ENCODE measurements at places on chromosomes 1 and 21.

- no peak for DNase-seq
These were observed 31.7 kb downstream of the ARHGAP29 start for GRCh38 chr1:94205639-94206038.

DNA sequence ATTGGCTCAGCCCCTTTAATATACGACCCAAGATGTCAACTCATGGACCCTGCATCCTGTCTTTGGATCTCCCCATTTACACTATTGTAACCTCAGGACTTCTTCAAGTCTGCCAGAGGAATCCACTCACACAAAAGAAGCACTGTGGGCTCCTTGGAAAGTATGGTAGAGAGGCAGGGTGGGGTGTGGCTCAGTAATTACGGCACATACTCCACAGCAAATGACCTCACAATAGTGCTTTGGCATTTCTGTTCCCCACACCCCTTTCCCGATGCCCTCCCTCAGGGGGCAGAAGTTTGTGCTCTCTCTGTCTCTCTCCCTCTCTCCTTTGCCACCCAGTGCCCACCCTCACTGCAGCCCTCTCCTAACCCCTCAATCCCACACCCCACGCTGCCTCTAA is 27.8 kb upstream of the IFNAR2 start:
- DNase-seq = no peak

DNA sequence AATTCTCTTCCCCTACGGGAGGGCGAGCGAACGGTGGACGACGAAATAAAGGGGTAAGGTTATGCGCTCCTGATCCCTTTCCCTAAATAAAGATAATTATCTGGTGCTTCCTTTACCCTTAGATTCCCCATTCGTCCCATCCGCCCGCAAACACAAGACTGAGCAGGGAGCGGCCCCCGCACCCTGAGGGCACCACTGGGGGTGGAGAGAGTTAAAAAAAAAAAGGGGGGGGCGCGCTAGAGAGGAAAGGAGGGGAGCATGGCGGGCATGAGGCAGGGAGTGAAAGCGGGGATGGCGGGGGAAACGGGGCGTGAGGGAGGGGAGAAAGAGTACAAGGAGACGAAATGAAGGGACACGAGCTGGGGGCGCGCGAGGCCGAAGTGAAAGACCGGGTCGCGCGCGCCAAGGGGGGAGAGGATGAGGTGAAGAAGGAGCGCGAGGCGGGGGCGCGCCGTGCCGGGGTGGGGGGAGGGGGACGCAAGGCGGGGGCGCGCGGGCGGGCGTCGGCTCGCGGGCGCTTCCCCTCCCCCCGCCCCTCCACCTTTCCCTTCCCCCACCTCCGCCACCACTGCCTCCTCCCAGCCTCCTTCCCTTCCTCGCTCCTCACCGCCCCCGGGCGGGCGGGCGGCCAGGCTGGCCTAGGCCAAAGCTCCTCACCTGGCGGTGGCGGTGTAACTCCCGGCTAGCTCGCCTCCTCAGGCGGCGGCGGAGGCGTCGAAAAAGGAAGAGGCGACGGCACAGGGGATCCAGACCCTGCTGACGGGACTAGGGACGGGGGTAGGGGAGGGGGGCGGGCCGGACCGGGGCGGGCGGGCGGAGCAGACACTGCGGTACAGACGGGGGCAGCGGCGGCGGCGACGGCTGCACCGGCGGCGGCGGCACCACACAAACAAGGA is 448 bp downstream of the GATAD2B start:
- DNase-seq = peak; percentile 59

DNA sequence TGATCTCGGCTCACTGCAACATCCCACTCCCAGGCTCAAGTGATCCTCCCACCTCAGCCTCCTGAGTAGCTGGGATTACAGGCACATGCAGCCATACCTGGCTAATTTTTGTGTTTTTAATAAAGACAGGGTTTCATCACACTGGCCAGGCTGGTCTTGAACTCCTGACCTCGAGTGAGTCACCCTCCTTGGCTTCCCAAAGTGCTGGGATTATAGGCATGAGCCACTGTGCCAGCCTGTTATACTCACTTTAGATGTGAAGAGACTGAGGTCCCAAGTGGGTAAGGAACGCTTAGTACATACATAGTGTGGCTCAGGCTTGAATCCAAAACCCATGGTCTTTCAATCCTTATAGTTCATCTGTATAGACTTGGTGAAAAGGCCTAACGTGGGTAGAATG is 63.7 kb upstream of the EPS8L3 start:
- DNase-seq = no peak

GRCh38 chr1:31640179-31640578 is 4.5 kb downstream of the PEF1 start:
- no peak for DNase-seq

DNA sequence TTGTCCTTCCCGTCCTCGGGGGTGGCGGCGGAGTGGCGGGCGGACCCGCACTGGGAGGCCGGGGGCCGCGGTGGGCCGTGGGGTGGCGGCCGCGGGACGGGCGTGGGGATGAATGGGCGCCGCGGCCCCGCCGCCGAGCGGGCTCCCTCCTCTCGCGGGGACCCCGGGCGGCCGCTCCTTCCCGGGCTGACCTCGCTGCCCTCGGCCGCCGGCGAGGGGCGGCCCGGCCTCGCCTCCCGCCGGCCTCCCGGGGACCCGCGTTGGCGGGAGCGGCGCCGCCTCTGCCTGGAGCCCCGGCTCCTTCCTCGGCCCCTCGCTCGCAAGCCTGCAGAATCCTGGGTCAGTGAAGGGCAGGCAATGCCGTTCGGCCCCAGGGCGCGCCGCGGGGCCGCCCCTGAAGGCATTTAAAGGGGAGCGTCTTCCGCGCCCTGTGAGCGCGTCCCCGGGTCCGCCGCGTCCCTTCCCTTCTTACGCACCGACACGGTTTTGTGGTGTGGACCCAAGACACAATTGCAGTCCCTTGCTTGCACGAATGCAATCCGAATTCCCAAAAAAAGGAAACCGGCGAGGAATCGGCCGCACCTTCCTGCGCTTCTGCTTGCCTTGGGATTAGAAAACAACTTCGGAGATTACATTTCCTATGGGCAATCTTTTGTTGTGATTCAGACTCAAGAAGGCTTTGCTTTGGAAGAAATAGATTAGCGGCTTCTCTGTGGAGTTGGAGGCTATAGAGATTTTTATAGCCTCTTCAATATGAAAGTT is 776 bp downstream of the ITSN1 start:
- no peak for DNase-seq

DNA sequence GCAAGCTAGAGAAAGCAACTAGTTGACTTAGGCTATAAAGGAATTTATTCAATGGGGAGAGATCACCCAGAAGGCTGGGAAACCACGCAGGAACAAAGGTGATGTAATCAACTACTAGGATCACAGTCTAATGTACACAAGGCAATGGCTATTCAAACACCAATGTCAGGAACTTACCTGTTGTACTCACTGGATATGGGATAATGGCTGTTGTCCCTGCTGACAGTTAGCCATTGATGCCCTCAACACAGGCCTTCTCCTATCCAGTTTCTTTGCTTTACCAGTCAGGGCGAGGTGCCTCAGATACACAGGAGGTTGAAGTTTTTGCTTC is 32.3 kb downstream of the C21orf91 start:
- no peak for DNase-seq

- no peak for DNase-seq
These were observed 1.0 kb downstream of the DNAJB4 start for GRCh38 chr1:78005755-78006154.

DNA sequence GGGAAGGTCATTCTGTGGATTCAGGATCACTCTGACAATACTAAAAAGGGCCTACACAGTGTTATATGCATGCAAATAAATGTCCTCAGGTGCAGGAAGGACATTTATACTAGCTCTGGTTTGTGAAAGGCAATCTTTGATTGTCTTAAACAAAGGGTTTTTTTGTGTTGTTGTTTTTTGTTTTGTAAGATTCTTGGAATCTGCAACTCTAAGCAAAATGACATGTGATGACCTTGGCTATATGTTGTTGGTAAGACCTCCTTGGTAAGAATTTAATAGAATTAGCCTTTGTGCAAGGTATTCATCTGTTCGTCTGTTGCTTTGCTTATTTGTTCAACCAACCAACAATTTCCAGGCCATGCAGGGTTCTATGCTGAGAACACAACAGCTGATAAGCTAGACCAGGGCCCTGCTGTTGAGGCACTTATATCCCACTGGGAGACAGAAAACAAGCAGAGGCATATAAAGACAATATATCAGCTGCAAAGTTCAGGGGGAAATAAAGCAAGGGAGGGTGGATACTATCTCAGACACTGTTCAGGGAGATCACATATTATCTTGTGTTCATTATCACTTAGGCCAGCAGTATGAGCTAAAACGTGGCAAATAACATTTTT is 60.3 kb downstream of the FH start:
- DNase-seq = no peak

DNA sequence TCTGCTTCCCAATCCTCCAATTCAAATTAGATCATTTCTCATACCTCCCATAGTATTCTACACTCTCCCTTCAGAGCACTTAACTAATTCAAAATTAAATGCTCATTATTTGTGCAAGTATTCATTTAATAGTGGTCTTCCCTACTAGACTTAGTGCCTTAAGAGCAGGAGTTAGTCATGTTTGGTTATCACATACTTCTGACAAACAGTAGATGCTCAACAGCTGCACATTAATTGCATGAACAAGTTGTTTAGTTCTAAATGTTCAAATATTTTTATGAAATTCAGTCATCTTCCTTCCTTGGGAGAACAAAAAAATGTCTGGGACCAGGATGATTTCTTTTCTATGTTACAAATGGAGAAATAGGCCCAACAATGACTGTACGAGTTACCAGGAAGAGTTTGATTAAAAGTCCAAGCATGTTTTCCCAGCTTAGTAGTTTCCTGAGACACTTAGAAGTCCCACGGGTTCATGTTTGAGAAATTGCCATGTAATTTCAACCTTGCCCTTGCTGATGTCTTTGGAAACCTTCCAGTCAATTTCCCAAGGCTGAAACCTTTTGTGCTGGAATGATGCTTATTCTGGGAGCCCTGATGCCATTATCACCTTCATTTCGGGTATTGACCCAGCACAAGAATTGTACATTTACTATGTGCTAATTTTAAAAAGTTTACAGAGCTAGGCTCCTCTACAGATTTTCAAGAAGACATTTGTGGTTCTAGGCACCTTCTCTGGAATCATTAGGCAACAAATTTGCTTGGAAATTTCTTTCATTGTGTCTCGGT is 437.9 kb upstream of the PLXNA2 start:
- DNase-seq = no peak

DNA sequence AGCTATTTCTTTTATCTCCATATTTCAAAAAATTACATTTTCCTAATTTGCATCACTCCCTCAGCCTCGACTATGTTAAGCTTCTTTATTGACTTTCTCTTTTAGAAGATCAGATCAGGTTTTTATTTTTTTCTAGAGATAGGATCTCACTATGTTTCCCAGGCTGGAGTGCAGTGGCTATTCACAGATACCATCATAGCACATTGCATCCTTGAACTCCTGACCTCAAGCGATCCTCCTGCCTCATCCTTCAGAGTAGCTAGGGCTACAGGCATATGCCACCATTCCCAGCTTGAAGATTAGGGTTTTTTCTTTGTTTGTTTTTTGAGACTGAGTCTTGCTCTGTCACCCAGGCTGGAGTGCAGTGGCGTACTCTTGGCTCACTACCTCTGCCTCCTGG is 20.1 kb downstream of the UCK2 start:
- DNase-seq = no peak

GRCh38 chr1:205313563-205314308 is 7.8 kb downstream of the NUAK2 start:
- DNase-seq = no peak

- no peak for DNase-seq
These were observed 56.7 kb downstream of the LRIG2 start for GRCh38 chr1:113129529-113130185.

DNA sequence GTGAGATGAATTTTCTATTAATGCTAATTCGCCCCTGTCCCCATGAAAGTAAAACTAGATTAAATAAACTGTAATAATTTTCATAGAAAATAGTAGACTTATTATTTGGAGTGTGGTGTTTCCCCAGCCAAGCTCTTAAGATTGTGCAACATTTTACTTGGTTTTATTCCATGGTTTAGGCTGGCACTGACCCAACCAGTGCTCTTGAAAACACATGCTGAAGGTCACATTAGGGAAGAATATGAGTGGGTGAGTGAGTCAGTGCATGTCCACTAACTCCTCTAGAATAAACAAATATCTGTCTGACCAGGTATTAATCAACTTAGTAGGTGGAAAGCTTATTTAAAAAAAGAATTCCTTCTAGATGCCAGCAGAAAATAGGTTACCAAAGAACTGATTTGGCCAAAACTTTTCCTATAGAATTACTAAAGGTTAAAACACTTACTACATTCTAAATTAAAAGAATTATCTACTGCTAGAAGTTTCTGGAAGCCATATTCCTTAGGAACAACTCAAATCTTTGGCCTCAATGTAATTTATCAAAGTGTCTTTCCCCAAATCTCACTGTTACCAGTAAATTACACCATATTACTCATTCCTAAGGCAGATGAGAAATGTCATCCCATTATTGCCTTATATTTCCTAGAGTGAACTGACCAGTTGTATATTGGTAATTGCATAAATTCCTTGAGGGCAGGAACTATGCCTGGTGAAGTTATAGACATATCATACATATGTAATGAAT is 89.7 kb upstream of the RGS1 start:
- no peak for DNase-seq

GRCh38 chr1:65148548-65149350 is 746 bp downstream of the AK4 start:
- DNase-seq = peak; percentile 46

DNA sequence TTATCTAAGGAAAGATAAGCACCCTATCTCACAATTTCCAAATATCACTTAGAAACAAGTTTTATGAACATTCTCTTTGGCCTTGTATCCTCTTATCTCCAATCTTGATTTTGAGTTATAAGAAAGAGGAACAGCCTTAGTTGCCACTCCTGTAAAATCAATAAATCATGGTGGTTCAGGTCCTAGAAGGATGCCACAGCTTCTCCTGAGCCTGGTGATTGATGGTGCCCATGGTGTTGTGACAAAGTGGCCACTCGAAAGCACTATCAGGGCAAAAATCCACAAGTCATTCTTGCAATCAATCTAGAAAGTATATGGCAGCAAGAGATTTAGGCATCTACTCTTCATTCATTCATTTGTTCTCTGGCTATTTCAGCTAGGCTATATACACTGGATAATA is 27.8 kb downstream of the GBP6 start:
- DNase-seq = no peak

DNA sequence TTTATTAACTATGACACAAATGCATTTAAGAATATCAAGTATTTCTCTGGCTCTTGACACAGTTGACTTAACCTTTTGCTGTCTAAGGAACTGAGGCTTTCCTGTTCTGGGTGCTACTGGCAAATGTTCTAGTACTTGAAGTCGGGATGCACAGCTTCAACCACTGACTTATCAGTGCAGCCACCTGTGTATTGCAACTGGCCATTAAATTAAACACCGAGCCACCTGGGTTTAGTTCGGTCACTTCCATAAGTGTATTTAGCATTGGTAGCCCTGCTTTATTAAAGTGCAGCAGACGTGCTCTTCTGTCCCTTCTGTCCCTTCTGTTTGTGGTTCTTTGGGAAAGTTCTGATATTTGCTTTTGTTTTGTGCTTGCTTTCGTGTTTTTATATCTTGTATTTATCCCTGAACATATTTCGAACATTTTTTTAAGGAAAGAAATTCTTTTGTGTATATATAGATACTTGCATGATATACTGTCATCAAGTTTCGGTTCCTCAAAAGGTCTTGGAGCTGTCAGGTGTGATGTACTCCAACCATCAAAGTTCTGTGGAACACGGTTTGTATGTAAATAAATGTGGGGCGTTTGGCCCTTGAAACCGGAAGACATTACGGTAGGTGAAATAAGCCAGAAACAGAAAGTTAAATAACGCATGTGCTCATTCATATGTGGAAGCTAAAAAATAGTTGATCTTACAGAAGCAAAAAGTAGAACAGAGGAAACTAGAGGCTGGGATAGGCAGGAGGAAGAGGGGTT is 297.9 kb upstream of the GREM2 start:
- DNase-seq = no peak

- no peak for DNase-seq
These were observed 553.0 kb downstream of the SMYD3 start for GRCh38 chr1:245953876-245954660.
